ENCODE measurements at places on chromosomes 2 and 18. TPM values are rescaled to one million over a fixed set of nuclear protein-coding genes. Genes with fewer than 3 reads are reported as not detected.

- H3K27ac ChIP-seq: no peak overlapping the region
- no peak for DNase-seq
- no peak overlapping the region for H3K4me3 ChIP-seq
- H3K36me3 ChIP-seq: peaks cover 5% of the 10 kb centered on the region
Measured at GRCh38 chr2:191415858-191416257, 170.7 kb downstream of the MYO1B start.

DNA sequence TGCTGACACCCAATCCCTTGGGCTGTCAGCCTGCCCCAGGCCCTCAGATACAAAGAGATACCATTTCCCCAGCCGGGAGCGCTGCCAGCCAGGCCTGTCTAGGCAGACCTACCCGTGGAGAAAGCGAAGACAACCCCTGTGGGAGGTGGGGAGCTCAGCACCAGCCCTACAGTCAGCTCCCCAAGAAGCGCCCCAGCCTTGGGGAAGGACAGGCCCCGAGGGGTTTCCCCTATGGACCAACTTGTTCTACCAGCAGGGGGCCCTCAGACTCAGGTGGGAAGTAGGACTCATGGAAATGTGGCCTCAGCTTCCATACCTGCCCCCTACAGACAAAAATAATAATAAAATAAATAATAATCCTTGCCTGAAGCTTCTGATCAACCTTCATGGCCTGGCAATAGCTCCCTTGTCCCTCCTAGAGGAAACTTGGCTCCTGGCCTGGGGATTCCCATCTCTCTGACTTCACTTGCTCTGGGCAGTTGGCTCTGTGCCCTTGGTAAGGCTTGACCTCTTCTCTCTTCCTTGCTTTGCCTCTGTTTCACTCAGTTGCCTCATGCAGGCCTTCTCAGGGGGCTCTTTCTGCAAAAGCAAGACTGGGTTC is 7.0 kb downstream of the SLC35F6 start:
- H3K4me3 ChIP-seq: no peak overlapping the region
- peak; percentile 95 for DNase-seq
- H3K27ac ChIP-seq: peak overlapping the region; percentile 10
- no peaks in the 10 kb centered on the region for H3K36me3 ChIP-seq
- no peaks in the 10 kb centered on the region for H3K27me3 ChIP-seq
- peaks cover 37% of the 10 kb centered on the region for H3K4me1 ChIP-seq

GRCh38 chr2:157875641-157876065 is 477 bp downstream of the ACVR1 start:
- H3K27ac ChIP-seq: peak overlapping the region; percentile 88
- no peaks in the 10 kb centered on the region for H3K36me3 ChIP-seq
- H3K4me1 ChIP-seq: peaks cover 23% of the 10 kb centered on the region
- H3K4me3 ChIP-seq: peak overlapping the region; percentile 90
- peak; percentile 55 for DNase-seq
- H3K27me3 ChIP-seq: no peaks in the 10 kb centered on the region

DNA sequence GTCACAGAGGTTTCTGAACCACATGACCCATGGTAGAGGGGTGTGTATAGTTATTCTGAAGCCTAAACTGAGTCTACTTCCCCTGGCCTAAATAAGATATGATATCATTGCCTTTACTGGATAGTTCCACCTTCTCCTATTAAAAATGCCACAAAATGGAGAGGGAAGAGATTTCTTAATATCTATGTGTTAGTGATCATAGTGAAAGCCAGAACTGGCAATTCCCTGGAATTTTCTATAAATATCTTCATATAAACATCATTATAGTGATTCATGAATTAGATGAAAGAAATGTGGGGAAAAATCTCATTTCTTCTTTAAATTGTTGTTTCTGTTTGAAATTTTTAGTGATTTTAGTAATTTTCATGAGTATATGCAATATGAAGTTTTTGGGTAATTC is 45.8 kb downstream of the TSHZ1 start:
- no peaks in the 10 kb centered on the region for H3K27me3 ChIP-seq
- peaks cover 17% of the 10 kb centered on the region for H3K4me1 ChIP-seq
- DNase-seq: no peak
- H3K4me3 ChIP-seq: no peak overlapping the region
- no peaks in the 10 kb centered on the region for H3K36me3 ChIP-seq

- no peaks in the 10 kb centered on the region for H3K27me3 ChIP-seq
- no peak overlapping the region for H3K4me3 ChIP-seq
- no peak overlapping the region for H3K27ac ChIP-seq
- DNase-seq: no peak
Measured at GRCh38 chr2:71410696-71411095, 42.7 kb upstream of the DYSF start.

DNA sequence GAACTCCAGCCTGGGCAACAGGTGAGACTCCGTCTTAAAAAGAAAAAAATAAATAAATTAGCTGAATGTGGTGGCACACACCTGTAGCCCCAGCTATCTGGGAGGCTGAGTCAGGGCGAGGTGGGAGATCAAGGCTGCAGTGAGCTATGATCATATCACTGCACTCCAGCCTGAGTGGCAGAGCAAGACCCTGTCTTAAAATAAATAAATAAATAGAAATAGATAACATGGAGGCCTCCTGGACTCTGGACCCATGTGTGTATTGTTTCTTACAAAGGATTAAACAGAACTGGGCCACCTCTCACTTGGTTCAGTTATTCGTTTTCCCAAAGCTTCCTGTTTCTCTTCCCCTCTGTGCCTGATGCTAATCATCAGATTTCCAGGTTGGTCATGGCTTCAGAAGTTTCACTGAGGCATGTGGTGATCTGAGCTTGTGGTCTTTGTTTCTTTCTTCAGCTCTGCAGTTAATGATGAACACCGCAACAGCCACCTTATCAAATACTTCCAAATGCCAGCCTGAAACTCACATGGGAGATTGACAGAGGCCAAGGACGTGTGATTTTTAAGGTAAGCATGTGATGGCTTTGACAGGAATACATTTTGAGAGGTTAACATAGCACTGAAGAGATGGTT is 83.3 kb upstream of the MAP4K4 start:
- H3K4me1 ChIP-seq: no peaks in the 10 kb centered on the region
- no peaks in the 10 kb centered on the region for H3K36me3 ChIP-seq
- H3K4me3 ChIP-seq: no peak overlapping the region
- no peak for DNase-seq
- no peaks in the 10 kb centered on the region for H3K27me3 ChIP-seq
- no peak overlapping the region for H3K27ac ChIP-seq

- no peak overlapping the region for H3K4me3 ChIP-seq
- H3K36me3 ChIP-seq: no peaks in the 10 kb centered on the region
- DNase-seq: no peak
- no peaks in the 10 kb centered on the region for H3K4me1 ChIP-seq
- H3K27me3 ChIP-seq: no peaks in the 10 kb centered on the region
Measured at GRCh38 chr2:96969321-96969720, 17.1 kb downstream of the FAM178B start.

DNA sequence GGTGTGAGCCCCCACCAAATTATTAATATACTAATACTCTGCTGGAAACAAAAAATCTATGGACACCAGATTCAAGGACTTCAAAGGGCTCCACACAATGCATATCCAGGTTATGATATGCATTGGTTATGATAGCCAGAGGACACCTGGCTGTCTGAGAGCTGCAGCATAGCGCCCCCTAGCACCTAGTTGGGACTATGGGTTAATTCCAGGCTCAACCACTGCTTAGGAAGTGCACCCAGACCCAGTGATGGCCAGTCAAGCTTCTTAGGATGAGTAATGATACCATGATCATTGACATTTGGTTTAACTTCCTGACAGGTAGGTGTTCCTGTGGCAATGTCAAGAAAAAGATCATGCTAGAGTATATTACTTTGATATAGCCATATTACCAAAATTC is 3.8 kb upstream of the FRZB start:
- peaks cover 16% of the 10 kb centered on the region for H3K4me1 ChIP-seq
- H3K4me3 ChIP-seq: no peak overlapping the region
- H3K36me3 ChIP-seq: no peaks in the 10 kb centered on the region

- H3K36me3 ChIP-seq: no peaks in the 10 kb centered on the region
- DNase-seq: no peak
- no peaks in the 10 kb centered on the region for H3K4me1 ChIP-seq
- no peaks in the 10 kb centered on the region for H3K27me3 ChIP-seq
Measured at GRCh38 chr2:78301166-78301789, 724.2 kb upstream of the REG3G start.

DNA sequence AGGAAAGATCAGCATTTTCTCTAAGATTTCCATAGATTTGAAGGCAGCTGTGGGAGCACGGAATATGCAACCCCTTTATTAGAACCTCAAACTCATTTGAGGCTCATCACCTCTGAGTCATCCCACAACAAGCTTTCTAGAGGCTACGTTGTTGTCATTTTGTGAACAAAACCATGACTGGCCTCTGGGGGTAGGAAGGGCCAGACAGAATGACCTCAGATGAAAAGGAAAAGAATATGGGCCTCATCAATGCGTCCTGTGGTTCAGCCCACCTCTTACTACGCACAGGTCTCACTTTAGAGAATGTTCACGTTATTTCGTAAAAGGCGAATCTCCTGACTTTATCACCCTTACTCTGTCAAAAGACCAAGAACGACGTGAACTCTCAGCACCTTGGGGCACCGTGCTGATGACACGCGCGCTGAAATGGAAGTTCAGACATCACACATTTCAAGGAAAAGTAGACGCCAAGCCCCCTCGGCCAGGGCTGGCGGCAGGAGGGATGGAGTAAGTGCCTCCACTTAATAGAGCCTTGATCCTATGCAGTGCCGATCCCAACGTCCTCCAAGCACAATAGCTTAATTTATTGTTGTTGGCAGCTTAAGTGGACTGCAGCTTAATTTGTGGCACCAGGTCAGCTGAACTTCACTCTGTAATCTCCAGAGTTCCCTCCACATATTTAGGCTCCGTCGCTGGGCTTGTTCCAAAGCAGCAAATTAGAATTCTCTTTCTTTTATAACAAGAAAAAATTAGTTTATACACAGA is 208.3 kb downstream of the EIPR1 start:
- no peaks in the 10 kb centered on the region for H3K36me3 ChIP-seq
- no peaks in the 10 kb centered on the region for H3K27me3 ChIP-seq
- H3K4me3 ChIP-seq: no peak overlapping the region
- DNase-seq: no peak

The IMP4 gene
- total RNA-seq: 89.6 TPM

The IHH gene
- not detected for total RNA-seq

The ACTG2 gene
- 0.52 TPM for total RNA-seq

The GPR45 gene
- not detected for total RNA-seq

The GTF2A1L gene
- not detected for total RNA-seq

The NOL4 gene
- total RNA-seq: 0.31 TPM

The CD28 gene
- total RNA-seq: 0.72 TPM

The CHRNG gene
- 0.22 TPM for total RNA-seq

The SCTR gene
- not detected for total RNA-seq

All from adrenal gland (tissue), 19 donors.